Activated T-helper 1 cell treated with anti-CD3 and anti-CD28 coated beads, Interleukin-12 subunit alpha, Interleukin-12 subunit beta, Interleukin-2, Interleukin-4 antibody, amounts not matched to agents 30 ng/mL and 10 ng/mL and 1 ng/mL, durations not matched to agents 14 hours and 24 hours and 36 hours (primary cell): ENCODE measurements at places on chromosomes 7 and 10. TPM values are rescaled to one million over a fixed set of nuclear protein-coding genes. Genes with fewer than 3 reads are reported as not detected.

CEP55 gene
- 53.0 and 55.7 TPM in 2 replicates for total RNA-seq

YAE1 gene
- total RNA-seq: 10.4 and 12.1 TPM in 2 replicates

SLC26A5 gene
- not detected in 2 replicates for total RNA-seq

C10orf62 gene
- total RNA-seq: not detected in 2 replicates

CHAT gene
- total RNA-seq: 0.54 and 0.83 TPM in 2 replicates

ELFN1 gene
- 0.05 TPM in 1 of 2 replicates, not detected in the other for total RNA-seq

NRG3 gene
- total RNA-seq: 0.10 TPM in 1 of 2 replicates, not detected in the other

INHBA gene
- total RNA-seq: 1.9 and 2.5 TPM in 2 replicates

C10orf95 gene
- total RNA-seq: 0.29 and 0.37 TPM in 2 replicates

ASB4 gene
- total RNA-seq: not detected in 2 replicates

SPDYE2 gene
- not detected in 2 replicates for total RNA-seq

PRPS1L1 gene
- not detected in 2 replicates for total RNA-seq

DNA sequence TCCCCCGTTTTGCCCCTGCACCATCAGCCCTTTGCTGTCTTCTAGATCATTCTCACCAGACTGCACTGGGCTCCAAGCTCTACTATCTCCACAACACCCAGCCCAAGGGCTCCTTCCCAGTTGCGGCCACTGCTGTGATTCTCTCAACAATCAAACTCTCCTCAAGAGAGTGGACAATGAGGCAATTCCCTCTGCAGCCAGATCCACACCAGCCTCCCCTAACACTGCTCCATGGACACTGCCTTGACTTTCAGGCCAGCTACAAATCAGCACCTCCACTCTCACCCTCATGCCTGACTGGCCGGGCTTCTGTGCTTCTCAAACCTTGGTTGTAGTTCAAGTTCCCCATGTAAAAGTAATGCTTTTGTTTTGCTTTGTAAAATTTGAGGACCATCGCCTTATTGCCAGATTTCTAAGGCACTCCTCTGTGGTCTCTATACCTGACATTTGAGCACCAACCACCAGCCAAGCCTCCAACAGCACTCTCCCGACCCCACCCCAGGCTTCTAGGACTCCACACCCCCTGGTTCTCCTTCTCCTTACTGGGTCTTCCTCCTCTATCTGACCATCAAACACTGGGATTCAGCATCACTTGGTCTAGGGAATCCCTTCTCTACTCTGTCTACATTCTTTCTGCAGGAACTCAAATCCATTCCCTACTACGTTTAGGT lies 45.4 kb downstream of the PPIF start:
- DNase-seq: no peak

DNA sequence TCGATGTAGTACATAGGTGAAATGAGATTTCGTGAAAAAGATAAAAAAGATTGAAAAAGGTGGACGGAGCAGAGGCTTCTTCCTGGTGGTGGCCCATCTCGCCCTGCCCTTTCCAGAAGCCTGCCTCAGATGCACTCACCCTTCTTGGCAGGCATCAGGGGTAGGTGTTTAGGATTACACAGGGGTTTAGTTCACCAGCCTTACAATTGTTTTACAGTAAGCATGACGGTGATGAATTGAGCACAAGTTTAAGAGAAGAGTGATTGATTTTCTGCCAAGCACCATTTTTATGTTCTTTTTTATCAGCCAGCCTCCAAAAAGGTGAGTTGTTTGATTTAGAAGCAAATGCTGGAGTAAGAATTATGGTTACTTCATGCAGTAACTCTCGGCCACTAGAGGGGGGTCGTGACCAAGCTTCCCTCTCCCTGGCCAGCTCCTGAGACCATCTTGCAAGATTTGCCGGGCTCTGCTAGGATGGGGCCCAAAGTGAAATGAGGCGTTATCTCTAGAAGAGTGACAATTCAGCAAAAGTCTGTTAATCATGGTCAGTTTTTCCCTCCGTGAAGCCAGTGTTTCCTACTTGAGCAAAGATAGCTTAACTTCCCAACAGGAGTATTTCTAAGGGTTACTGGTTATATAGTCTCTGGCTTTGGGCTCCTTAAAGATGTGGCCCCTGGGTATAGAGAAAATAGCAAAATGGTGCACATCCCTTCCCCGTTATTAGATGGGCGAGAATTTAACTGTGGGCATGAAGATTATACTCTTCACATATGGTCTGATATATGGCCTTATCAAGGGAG lies 228.8 kb downstream of the BMPER start:
- no peak for DNase-seq

DNA sequence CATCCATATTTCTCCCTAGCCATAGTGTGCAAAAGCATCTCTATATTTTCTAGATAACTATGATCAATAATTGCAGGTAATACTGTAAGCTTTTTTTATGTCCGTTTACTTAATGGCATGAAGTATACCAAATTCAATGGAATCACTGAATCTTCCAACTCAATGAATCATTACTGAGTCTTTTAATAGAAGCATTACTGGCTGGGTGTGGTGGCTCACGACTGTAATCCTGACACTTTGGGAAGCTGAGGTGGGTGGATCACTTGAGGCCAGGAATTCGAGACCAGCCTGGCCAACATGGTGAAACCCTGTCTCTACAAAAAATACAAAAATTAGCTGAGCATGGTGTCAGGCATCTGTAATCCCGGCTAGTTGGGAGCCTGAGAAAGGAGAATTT lies 372.5 kb downstream of the BMPER start:
- no peak for DNase-seq

GRCh38 chr10:63106111-63106755 lies 26.9 kb upstream of the NRBF2 start:
- DNase-seq: no peak

DNA sequence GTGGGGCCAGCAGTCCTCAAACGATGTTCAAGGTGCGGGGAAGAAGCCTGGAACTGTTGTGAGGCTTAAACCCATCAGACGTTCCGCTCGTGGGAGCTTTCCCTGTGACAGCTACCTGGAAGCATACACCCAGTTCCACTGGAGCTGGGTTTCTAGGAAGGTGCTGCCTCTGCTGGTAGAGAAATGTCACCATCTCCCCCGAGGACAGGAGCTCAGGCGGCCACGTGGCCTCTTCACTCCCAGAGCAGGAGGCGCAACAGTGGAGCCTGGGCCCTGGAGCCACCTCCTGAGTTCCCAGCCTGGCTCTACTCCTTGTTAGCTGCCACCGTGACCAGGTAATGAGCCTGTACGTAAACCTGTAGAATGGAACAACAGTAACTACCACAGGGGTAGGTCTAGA lies 156.1 kb downstream of the ADARB2 start:
- DNase-seq: no peak

GRCh38 chr10:49242604-49243003 lies 54.4 kb upstream of the TMEM273 start:
- no peak for DNase-seq

GRCh38 chr7:80665526-80665925 lies 27.1 kb downstream of the CD36 start:
- DNase-seq: no peak

- no peak for DNase-seq
Observed at GRCh38 chr10:90977162-90977854, 56.4 kb upstream of the ANKRD1 start.

DNA sequence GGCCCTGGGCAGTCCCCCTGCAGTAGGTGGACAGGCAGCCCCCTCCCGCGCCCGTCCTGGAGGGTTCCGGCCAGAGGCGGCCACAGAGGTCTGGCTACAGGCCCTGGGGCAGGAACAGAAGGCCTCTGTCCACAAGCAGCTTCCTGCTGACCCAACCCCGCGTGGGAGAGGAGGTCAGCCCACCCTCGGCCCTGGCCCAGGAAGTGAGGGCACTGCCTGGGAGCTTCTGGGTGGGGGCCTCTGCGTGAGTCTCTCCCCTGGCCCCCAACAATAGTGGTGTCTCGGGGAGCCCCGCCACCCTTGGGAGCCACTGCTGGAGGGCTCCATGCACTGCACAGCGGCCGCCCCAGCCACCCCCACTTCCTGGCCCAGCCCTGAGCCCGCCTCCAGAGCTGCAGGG lies 4.7 kb downstream of the MICALL2 start:
- no peak for DNase-seq

DNA sequence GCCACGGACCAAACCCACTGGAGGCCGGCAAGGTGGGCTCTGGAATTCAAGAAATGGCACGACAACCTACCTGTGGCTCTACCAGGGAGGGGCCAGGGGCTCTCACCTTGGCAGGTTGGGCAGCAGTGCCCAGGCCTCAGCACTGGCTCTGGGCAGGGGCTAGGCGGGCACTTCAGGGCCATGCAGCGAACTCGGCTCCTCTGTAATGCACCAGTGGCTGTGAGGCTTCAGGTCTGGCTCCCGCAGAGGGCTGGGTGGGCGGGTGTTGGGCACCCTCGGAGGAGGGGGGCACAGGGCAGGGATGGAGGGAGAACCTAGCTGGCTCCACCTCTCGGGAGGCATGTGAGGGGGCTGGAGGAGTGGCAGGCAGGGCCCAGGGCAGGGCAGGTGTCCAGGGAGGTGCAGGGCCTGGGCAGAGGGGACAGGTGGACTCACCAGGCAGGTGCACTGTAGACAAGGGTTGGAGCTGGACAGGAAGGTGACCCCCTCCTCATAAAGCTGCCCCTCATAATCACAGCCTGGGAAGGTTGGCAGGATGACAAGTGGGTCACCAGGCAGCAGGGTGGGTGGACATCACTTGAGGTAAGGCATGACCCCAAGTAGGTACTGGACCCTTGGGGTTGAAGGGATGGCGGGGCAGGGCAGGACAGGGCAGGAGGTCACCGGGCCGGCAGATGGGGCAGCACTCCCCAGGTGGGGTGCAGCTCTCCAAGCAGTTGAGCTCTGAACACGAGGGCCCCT lies 6.7 kb downstream of the KCP start:
- DNase-seq: no peak

- no peak for DNase-seq
Observed at GRCh38 chr7:103499976-103500375, 54.0 kb upstream of the SLC26A5 start.

GRCh38 chr7:100839361-100839760 lies 12.0 kb upstream of the EPHB4 start:
- no peak for DNase-seq

DNA sequence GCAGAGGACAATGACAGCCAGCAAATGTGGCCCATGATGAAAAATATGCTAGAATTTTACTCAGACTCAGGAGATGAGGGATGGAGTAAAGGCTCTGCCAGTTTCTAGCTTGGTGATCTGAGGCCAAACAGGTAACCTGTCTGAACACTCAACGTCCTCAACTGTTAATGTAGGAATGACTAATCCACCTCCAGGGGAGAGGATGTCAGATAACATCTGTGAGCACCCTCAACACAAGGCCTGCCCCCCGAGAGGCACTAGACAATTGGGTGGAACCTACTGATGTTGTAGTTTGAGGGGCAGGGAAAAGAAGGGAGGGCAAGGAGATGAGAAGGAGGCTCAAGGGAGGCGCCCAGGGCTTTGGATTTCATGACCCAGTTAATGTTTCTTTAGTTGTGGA lies 445.1 kb downstream of the PLXNA4 start:
- DNase-seq: no peak

GRCh38 chr7:17152721-17153120 lies 145.7 kb upstream of the AHR start:
- DNase-seq: no peak

DNA sequence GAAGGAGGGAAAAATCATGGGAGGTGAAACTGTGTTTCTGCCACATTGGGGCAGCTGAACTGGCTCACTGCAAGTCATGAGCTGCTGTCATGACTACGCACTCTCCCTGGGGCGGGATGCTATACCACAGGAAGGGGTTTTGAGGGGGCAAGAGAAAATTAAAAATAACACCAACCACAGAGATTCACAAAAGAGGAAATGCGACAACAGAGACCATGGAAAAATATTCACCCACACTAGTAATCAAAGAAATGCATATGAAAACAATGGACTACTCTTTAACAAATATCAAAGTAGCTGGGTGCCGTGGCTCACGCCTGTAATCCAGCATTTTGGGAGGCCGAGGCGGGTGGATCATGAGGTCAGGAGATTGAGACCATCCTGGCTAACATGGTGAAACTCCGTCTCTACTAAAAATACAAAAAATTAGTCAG lies 65.2 kb upstream of the TM9SF3 start:
- no peak for DNase-seq

GRCh38 chr10:51857305-51857704 lies 157.9 kb upstream of the CSTF2T start:
- DNase-seq: no peak

GRCh38 chr7:30475580-30475979 lies 3.0 kb downstream of the NOD1 start:
- no peak for DNase-seq
